ENCODE measurements at places on chromosomes 4 and X. TPM values are rescaled to one million over a fixed set of nuclear protein-coding genes. Genes with fewer than 3 reads are reported as not detected.

IKBKG gene
- 9.5 TPM for total RNA-seq

SCML2 gene
- total RNA-seq: 2.2 TPM

HSFX3 gene
- total RNA-seq: not detected

RHOH gene
- not detected for total RNA-seq

MAGEA2 gene
- total RNA-seq: not detected

RBMXL3 gene
- total RNA-seq: not detected

SCRG1 gene
- total RNA-seq: not detected

SORCS2 gene
- total RNA-seq: not detected

CORIN gene
- under 0.01 TPM for total RNA-seq

SYTL4 gene
- total RNA-seq: 26.8 TPM

CSAG3 gene
- not detected for total RNA-seq

FRG2 gene
- not detected for total RNA-seq

PLXNA3 gene
- total RNA-seq: 3.3 TPM

POU3F4 gene
- not detected for total RNA-seq

FABP2 gene
- total RNA-seq: not detected

SPATA4 gene
- not detected for total RNA-seq

RAB40AL gene
- total RNA-seq: 0.26 TPM

TEX13C gene
- not detected for total RNA-seq

GLUD2 gene
- 0.43 TPM for total RNA-seq

ZFP42 gene
- not detected for total RNA-seq

APLN gene
- total RNA-seq: 3.4 TPM

SRPX gene
- 84.5 TPM for total RNA-seq

PRKG2 gene
- not detected for total RNA-seq

SAGE1 gene
- not detected for total RNA-seq

TLL1 gene
- total RNA-seq: 39.5 TPM

COX7B gene
- 328 TPM for total RNA-seq

FAAH2 gene
- 0.22 TPM for total RNA-seq

POU4F2 gene
- not detected for total RNA-seq

ZFYVE28 gene
- total RNA-seq: 3.7 TPM

CSAG1 gene
- total RNA-seq: not detected

ODAPH gene
- not detected for total RNA-seq

ZNF81 gene
- 4.8 TPM for total RNA-seq

NELFA gene
- 12.0 TPM for total RNA-seq

STARD8 gene
- 54.2 TPM for total RNA-seq

NDP gene
- not detected for total RNA-seq

DIPK2B gene
- 62.7 TPM for total RNA-seq

TIMM17B gene
- total RNA-seq: 18.6 TPM

DCUN1D4 gene
- 36.1 TPM for total RNA-seq

DCAF12L1 gene
- not detected for total RNA-seq

CFAP99 gene
- total RNA-seq: not detected

KLB gene
- total RNA-seq: under 0.01 TPM

SLC9A6 gene
- 20.2 TPM for total RNA-seq

CLDN34 gene
- not detected for total RNA-seq

PWWP3B gene
- total RNA-seq: not detected

ZNF141 gene
- 11.6 TPM for total RNA-seq

XKRX gene
- total RNA-seq: not detected

CXCL5 gene
- 0.09 TPM for total RNA-seq

CXCL1 gene
- total RNA-seq: 5.3 TPM

MAGEE2 gene
- total RNA-seq: not detected

CXCL13 gene
- total RNA-seq: not detected

RIPPLY1 gene
- not detected for total RNA-seq

CLIC2 gene
- 11.3 TPM for total RNA-seq

CENPVL1 gene
- not detected for total RNA-seq

AMTN gene
- total RNA-seq: not detected

Measured in dermis lymphatic vessel endothelial cell (primary cell).